Keratinocyte (primary cell): ENCODE measurements at places on chromosomes 2 and 18.

DNA sequence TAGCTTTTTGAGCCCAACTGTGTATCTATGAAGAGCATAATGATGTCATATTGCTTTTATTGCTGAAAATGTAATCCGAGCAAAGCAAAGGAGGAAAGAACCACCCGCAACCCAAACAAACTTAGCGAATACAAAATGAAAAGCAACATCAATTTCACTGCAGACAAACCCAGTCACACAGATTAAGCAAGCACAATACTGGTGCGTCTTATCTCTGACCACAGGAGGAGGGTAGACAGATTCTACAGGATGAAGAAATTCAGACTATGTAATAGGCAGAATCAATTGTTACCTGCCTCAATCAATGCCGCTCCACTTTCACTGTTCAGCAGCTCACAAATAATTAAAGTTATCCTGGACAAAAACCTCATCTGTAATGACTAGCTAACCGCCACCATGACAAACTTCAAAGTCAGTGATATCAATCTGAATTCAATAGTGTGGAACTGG lies 115.5 kb upstream of the SP3 start:
- DNase-seq, result no peak

DNA sequence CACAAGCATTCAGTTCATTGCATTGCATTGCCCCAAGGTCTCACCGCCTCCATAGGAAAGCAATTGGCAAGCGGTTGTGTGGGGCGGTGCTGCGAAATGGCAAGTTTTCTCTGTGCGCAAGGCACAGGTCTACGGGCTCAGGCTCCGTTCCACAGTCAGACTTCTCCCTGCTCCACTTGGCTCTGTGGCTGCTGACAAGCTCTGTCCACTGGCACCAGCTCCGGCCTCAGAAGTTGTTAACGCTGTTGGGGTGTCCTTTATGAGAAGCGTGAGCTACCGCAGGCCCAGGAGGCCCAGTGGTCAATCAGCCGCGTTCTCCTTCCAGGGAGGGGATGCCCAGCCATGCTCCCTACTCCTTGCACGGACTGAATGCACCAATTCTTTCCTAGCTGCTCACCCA lies 87.0 kb upstream of the GATA6 start:
- DNase-seq, result no peak

DNA sequence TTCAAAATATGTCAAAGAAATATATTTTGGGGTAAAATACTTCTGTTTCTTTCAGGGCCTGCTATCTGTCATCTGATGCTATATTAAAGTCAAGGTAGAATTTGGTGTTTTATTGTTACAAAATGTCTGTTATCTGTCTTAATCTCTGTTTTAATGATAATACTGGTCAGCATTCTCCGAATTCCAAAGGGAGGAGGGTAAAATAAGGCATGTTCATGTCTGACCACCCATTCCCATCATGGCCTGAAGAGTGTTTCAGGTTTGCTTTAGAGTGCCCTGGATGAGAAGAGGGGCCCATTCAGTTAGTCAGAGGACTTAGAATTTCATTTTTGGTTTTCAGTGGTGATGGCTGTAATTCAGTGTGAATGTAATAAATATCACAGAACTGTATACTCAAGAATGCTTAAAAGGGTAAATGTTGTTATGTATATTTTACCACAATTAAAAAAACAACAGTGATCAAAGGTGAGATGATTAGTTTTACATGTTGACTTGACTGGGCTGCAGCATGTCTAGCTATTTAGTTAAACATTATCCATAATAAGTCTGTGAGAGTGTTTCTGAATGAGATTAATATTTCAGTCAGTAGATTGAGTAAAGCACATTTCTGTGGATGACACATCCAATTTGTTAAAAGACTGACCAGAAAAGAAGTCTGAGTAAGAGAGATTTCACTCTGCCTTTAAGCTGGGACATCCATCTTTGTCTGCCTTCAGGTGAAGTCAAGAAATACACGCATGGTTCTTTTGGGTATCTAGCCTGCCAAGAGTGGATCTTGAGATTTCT lies 467.9 kb upstream of the SYT4 start:
- DNase-seq, result no peak

DNA sequence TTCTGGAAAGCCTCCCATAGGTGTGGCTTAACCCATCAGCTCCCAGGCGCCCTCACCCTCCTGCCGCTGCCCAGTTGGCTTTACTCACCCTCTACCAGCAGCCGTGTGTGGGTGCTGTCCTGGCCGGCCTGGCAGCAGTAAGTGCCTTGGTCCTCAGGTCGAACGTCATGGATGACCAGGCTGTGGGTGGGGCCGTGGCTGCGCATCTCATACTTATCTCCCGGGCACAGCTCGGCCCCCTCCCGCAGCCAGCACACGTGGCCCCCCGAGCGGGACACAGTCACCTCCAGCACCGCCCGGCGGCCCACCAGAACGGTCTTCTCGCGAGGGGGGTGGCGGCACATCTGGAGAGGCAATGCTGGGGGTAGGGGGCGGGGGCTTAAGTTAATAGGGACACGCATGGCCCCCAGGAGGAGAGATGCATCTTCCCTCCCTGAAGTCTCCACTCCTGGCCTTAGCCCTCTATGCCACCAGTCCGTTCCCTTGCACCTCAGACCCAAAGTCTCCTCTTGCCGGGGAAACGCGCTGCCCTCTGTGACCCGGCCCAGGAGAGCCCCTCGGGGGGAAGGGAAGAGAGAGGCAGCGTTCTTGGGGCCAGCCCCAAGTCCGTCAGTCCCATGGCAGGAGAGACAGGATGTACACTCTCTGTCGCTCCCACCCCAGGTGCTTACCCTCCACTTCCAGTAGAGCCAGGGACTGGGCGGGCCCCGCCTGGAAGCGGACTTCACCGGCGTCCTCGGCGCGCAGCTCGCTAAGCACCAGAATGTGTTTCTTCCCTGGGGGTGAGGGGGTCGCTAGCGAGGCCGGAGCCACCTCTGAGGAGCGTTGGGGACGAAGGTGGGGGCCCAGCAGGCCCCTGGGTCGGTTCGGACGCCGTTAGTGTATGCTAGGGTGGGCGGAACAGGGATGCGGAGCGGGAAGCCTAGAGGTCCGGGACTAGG lies 7.9 kb downstream of the TMEM198 start:
- DNase-seq, result no peak

GRCh38 chr2:159614534-159615366 lies 1.6 kb downstream of the BAZ2B start:
- no peak for DNase-seq
